ENCODE measurements at places on chromosomes 11 and 22.

- no peak for DNase-seq
Observed at GRCh38 chr22:32613773-32614392, 139.3 kb downstream of the FBXO7 start.

- DNase-seq: no peak
Observed at GRCh38 chr11:23543651-23544222, 683.5 kb upstream of the CCDC179 start.

DNA sequence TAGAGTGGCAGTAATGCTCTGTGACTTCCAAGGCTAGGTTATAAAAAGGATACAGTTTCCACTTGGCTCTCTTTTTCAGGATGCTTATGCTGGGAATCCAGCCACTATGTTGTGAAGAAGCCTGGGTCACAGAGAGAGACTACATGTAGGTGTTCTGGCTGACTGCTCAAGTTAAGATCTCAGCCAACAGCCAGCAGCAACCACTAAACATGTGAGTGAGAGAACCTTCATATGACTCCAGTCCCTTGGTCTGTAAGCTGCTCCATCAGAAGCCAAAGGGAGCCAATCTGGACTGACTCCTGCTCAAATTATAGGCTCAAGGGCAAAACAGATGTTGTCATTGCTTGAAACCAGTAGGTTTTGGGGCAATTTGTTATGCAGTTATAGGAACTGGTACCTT, 162.7 kb downstream of the MAML2 start:
- no peak for DNase-seq

- DNase-seq: no peak
Observed at GRCh38 chr11:69773626-69774353, 1.4 kb downstream of the FGF4 start.

DNA sequence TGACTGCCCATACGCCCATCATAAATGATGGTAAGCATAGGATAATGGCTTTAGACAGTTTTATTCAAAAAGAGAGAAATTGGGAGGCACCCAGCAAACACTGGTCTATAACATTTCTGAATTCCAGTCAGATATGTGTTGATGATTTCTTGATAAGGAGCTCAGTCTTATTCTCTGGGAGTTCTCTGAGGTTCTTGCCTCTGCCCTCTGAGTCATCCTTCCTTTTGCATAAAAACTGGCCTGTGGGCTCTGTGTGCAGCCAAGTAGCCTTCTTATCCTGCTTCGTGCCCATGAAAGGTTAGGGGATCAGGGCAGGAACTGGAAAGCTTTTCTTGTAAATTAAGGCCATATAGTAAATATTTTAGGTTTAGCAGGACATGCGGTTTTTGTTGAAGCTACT, 48.9 kb downstream of the FAR1 start:
- DNase-seq: no peak

Data from stimulated activated CD4-positive, alpha-beta T cell treated with anti-CD3 and anti-CD28 coated beads, Interleukin-4, amount 100 ng/mL, for 24 hours (primary cell).